Smooth muscle cell of bladder (primary cell): ENCODE measurements at places on chromosomes 12 and 14. TPM values are rescaled to one million over a fixed set of nuclear protein-coding genes. Genes with fewer than 3 reads are reported as not detected.

The CLEC2D gene
- 1.4 and 1.8 TPM in 2 replicates for total RNA-seq

The OR4K13 gene
- total RNA-seq = not detected in 2 replicates

The DYNLL1 gene
- 228 and 311 TPM in 2 replicates for total RNA-seq

The TAS2R42 gene
- not detected in 2 replicates for total RNA-seq

The SLC48A1 gene
- total RNA-seq = 11.1 and 18.4 TPM in 2 replicates

The IFNG-AS1 gene
- not detected in 2 replicates for total RNA-seq

The SLCO1B1 gene
- total RNA-seq = not detected in 2 replicates

The CD69 gene
- total RNA-seq = 0.14 TPM in 1 of 2 replicates, not detected in the other

The GPX2 gene
- total RNA-seq = not detected in 2 replicates

The PRICKLE1 gene
- total RNA-seq = 4.3 and 14.6 TPM in 2 replicates

The BICDL1 gene
- not detected in 2 replicates for total RNA-seq

The TIMELESS gene
- total RNA-seq = 2.1 and 3.6 TPM in 2 replicates

The LALBA gene
- not detected in 2 replicates for total RNA-seq

The ADAMTS20 gene
- under 0.01 TPM in 1 of 2 replicates, not detected in the other for total RNA-seq

The LTB4R2 gene
- total RNA-seq = 1.6 and 2.7 TPM in 2 replicates

The VRTN gene
- total RNA-seq = not detected in 2 replicates

The FANCM gene
- 2.7 and 3.1 TPM in 2 replicates for total RNA-seq

The OAS1 gene
- total RNA-seq = 0.28 and 0.65 TPM in 2 replicates

The PKP2 gene
- under 0.01 and 0.55 TPM in 2 replicates for total RNA-seq

The DAD1 gene
- total RNA-seq = 221 and 269 TPM in 2 replicates

The BAZ2A gene
- total RNA-seq = 12.4 and 16.0 TPM in 2 replicates

The ZNF385A gene
- 0.71 and 1.5 TPM in 2 replicates for total RNA-seq

The CEP290 gene
- total RNA-seq = 8.1 and 10.1 TPM in 2 replicates

The SLCO1A2 gene
- total RNA-seq = 0.14 TPM in 1 of 2 replicates, not detected in the other

The DNAI7 gene
- 0.18 and 0.43 TPM in 2 replicates for total RNA-seq

The CPNE6 gene
- not detected in 2 replicates for total RNA-seq

The FAM186B gene
- total RNA-seq = 0.28 and 0.37 TPM in 2 replicates

The KRT72 gene
- not detected in 2 replicates for total RNA-seq

The ADSS1 gene
- total RNA-seq = 5.3 and 6.5 TPM in 2 replicates

The AMN gene
- total RNA-seq = 0.18 and 0.43 TPM in 2 replicates

The MUCL1 gene
- not detected in 2 replicates for total RNA-seq

The BIN2 gene
- not detected in 2 replicates for total RNA-seq

The POTEG gene
- total RNA-seq = not detected in 2 replicates

The SPTB gene
- 0.14 TPM in 1 of 2 replicates, not detected in the other for total RNA-seq

The CACNA1C gene
- total RNA-seq = 5.0 and 10.1 TPM in 2 replicates

The NDUFA12 gene
- 87.1 and 95.3 TPM in 2 replicates for total RNA-seq

The HOXC5 gene
- not detected in 2 replicates for total RNA-seq

The SYT1 gene
- 1.6 and 2.0 TPM in 2 replicates for total RNA-seq

The KRT83 gene
- total RNA-seq = 0.14 TPM in 1 of 2 replicates, not detected in the other

The PMEL gene
- 0.28 and 0.71 TPM in 2 replicates for total RNA-seq

The OR6C74 gene
- not detected in 2 replicates for total RNA-seq

The NIN gene
- 28.6 and 31.1 TPM in 2 replicates for total RNA-seq

The CYP27B1 gene
- 0.14 and 0.28 TPM in 2 replicates for total RNA-seq

The RTN1 gene
- 1.6 and 2.7 TPM in 2 replicates for total RNA-seq

The PSME1 gene
- 104 and 134 TPM in 2 replicates for total RNA-seq

The JAG2 gene
- total RNA-seq = 0.57 and 1.2 TPM in 2 replicates

The LRRC10 gene
- under 0.01 TPM in 1 of 2 replicates, not detected in the other for total RNA-seq

The HPD gene
- 2.2 and 11.9 TPM in 2 replicates for total RNA-seq

The C2CD5 gene
- 11.8 and 14.4 TPM in 2 replicates for total RNA-seq

The MFAP5 gene
- 20.3 and 95.2 TPM in 2 replicates for total RNA-seq

The KRT75 gene
- not detected in 2 replicates for total RNA-seq

The MYF6 gene
- total RNA-seq = not detected in 2 replicates

The TMPRSS12 gene
- total RNA-seq = not detected in 2 replicates

The CLMN gene
- 1.9 and 2.1 TPM in 2 replicates for total RNA-seq

The TRIM9 gene
- under 0.01 and 0.18 TPM in 2 replicates for total RNA-seq
